ENCODE measurements at places on chromosomes 13 and 19.

- DNase-seq: no peak
Measured at GRCh38 chr19:10764340-10764894, 46.5 kb downstream of the DNM2 start.

DNA sequence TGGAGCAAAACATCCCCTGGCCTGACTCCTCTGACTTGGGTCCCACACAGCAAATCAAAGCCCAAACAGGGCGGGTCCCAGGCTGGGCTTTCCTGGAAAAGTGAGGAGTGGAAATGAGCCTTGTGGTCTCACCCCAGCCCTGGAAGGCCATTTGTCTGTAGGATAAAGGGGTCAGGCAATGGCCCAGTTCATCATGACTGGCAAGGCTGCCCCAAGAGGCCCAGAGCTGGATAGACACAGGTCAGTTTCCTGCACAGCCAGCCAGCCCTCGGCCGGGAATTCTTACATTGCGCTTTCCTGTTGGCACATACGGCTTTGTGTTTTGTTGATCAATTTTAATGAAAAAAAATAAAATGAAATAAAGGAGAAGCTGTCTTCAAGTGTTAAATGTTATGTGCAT lies 174.3 kb downstream of the TSHZ3 start:
- DNase-seq: no peak

- DNase-seq: no peak
Measured at GRCh38 chr19:15197275-15197941, 3.4 kb downstream of the NOTCH3 start.

GRCh38 chr13:74015137-74015536 lies 119.1 kb downstream of the KLF12 start:
- peak; percentile 8 for DNase-seq

GRCh38 chr19:49684251-49684982 lies 5.0 kb upstream of the ADM5 start:
- DNase-seq: no peak

GRCh38 chr13:23020246-23020843 lies 160.4 kb upstream of the SGCG start:
- peak; percentile 59 for DNase-seq

DNA sequence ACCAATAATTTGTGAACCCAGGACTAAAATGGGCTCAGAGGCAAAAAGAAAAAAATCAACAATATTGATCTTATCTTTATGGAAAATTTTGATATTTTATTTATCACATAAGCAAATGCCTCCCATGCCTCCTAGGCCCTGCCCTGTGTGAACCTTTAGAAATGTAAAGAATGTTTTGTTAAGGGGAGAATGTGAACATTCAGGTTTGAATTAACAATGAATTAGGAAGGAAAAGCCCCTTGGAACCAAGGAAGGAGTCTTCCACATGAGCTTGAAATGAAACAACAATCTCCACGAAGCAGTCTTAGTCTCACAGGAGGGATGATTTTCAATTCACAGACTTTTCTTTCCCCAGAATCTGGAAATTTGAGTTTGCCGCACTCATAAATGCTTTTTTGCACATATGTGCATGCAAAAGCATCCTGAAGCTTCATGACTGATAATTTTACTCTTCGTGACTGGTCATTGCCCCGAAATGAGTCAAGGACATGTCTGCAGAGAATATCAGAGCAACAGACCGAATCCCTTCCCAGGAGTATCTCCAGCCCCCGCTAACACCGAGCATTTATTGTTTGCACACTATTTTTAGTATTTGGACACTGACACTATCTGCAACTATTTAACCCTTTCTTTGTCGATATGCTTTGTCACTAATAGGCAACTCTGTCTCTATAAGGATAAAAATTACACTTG lies 135.2 kb downstream of the DCT start:
- peak; percentile 51 for DNase-seq

- DNase-seq: no peak
Measured at GRCh38 chr13:49419276-49419675, 24.6 kb downstream of the CAB39L start.

DNA sequence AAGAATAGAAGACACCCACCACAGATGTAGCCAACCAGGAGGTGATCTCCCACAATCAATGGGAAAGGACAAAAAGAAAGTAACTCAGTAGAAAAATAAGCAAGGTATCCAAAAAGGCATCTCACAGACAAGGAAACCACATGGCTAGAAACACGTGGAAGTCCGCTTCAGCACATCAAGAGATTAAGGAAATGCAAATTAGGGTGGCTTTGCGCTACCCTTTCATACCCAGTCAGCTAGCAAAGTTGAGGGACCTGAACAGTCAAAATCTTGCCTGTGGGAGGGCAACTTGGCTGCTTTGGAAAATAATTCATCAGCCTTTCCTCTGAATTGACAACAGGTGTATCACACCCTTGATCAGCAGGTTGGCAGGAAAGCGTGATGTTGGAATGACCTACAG lies 11.6 kb upstream of the UQCR11 start:
- no peak for DNase-seq

- no peak for DNase-seq
Measured at GRCh38 chr13:89827552-89827951, 1519.9 kb upstream of the MIR17HG start.

GRCh38 chr13:31105020-31105795 lies 56.5 kb downstream of the HSPH1 start:
- peak; percentile 46 for DNase-seq

DNA sequence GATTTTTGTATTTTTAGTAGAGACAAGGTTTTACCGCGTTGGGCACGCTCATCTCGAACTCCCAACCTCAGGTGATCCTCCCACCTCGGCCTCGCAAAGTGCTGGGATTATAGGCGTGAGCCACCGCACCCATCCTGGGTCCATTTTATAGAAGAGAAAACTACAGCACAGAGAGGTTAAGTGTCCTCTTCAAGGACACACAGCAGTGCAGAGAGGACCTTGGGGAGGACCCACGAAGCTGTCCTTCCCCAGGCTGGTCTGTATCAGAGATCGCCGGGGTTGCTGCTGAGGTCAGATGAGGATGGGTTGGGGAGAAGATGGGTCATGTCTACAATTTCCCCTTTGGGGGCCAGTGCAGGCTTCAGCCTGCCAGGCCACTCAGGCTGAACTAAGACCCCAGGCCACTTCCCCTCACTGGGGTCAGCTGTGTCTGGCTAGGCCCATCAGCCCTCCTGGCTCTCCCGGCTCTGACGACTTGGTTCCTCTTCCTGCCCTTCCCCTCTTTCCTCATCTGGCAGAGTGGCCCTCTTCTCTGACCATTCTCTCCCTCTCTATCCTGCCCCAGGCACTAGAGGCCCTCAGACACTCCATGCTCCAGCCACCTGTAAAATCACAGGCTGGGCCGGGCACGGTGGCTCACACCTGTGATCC lies 9.6 kb downstream of the MYO1F start:
- DNase-seq: no peak

DNA sequence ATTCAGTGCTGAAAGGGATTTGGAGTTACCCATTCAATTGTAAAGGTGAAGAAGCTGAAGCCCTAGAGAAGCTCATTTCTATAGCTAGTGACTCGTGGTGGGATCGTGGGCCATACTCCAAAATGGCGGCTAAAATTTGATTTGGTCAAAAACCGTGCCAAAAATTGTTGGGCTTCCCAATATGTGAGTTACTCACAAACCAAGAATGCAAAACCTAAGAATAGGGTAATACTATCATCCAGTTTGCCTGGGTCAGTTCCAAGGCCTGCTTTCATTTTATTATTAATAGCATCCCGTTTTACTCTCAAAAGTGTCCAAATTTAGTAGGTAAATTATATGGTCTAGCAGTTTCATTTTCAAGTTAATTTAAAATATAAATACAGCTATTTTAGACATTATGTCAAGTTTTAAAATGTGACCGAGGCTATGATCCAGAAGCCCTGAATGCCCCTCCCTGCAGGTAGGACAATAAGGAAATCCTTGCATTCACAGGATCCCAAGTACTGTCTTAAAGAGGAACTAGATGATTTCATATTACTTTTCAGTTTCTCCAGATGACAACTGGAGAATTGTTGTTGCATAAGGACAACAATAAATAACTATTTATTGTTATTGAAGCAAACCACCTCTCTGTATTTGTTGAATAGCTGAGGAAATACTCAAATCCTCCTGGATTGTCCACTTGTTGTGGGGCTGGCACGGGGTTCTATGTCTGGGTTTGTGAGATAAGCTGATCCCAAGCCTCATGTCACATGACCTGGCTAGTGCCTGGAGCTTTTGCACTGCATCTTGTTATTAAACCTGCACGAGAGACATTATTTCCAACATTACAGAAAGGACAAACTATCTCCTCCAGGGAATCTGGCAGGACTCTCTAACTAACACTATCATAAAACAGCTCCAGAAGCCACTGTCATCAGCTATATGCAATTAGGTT lies 11.6 kb upstream of the RAP2A start:
- DNase-seq: peak; percentile 58

DNA sequence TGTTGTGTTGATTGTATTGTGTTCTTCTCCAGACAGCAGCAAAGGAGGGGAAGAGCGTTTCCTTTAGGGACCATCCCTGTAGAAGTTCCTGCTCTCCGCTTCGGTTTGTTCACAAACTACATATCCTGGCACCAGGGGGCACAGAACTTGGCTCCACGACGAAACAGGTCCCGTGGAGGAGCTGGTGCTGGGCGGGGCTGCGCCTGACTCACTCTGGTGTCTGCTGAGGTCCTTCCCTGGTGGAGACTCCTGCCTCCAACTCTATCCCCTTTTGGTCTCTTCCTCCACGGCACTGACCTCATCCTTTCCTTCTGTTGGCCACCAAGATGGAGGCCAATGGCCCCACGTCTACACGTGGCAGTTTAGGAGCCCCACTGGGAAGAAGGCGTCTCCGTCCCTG lies 14.7 kb downstream of the TMPRSS9 start:
- DNase-seq: peak; percentile 13

DNA sequence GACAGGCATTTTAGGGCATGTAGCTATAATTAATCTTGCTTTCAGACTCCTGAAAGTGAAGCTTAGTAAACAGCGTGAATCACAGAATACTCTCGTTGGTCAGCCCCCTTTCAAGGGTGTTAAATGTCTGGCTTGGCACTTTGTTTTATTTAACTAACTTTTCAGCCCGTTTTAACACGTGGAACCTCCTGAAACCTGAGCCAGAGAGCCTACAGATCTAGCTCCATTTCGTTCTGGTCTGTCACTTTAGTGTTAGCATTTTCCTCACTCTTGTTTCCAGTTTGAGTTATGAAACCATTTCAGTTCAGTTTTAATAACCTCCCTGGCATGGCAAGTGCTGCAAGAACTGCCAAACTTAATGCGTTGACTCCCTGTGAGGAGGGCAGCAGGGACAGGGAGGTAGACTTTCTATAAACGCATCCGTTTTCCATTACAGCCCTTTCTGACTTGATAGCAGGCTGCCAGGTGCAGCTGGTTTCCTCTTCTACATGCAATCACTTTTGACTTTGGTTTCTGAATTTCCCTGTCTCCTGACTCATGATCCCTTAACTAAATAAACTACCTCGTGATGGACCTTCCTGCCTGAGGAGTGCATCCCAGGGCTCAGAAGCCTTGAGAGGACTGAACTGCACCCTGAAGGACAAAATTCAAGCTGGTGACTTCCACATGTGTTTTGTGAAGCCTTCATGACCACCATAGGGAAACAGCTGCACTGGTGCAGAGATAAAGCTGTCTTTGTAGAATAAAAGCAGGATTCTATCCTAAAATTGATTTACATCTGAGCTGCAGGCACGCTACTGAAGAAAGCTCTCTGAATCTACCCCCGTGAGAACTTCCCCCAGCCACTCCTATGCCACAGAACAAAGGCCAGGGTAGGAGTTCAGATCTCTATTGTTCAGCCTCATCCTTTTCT lies 192.6 kb downstream of the DLEU7 start:
- peak; percentile 52 for DNase-seq

DNA sequence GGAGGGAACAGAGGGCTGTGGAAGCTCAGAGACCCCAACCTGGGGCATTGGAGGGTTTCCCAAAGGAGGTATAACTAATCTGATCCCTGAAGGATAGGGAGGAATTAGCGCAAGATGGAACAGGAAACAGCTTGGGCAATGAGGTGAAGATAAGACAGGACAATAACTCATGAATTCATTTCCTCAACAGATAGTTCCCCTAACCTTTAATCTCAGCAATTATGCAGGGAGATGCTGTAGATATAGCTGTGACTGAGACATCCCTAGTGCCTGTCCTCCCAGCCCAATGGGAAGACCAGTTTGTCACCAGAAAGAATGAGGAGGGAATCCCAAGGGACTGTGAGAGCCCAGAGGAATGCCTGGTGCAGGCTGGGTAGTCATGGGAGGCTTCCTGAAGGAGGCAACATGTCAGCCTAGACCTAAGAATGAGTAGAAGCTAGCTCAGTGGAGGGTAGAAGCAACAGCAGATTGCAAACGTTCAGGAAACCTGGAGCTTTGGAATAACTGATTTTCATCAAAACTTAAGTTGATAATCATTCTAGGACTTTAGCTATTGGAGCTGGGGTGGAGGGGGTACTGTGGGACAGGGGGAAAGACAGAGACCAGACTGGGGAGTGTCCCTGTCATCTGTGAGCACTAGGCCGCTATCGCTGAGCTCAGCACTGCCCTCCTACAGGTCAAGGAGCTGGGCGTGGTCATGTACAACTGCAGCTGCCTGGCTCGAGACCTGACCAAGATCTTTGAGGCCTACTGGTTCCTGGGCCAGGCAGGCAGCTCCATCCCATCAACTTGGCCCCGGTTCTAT lies 18.8 kb downstream of the HIPK4 start:
- no peak for DNase-seq

DNA sequence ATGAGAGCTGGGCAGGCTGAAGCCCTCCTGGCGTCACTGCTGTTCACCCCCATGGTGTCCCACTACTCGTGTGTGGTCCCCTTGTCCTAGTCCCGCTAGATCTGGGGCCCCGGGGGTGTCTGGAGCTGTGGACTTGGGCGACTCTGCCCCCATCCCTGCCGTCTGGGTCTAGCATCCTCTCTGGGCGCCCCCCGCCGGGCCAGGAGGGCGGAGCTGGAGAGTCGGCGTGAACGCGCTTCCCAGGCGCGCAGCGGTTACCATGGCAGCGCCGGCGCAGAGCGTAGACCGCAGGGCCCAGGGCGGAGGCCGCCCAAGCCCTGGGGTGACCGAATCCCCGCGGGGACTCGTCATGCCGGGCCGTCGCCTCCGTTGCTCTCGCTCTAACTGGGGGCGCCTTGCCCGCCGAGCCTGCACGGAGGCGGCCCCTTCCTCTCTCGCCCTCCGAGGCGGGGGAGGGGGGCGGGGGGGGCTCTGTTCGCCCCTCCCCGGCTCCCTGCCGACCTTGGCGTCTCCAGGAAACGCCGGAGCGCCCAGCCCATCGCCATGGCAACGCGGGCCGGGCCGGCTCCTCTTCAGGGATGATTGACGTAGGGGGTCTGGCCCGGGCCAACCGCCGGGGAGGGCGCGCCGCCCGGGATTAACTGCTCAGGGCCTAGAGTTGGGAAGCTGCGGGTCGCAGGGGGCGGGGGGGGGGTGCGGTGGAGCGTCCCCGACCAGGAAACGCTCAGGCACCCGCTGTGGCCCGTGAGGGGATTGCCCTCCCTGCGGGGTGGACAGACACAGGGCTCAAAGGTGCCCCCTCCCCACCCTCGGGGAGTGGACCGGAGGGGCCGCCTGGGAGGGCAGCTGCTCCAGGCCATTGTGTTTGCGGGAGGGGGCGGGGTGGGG lies 8.9 kb downstream of the ISYNA1 start:
- DNase-seq: peak; percentile 63

- DNase-seq: no peak
Measured at GRCh38 chr13:23570921-23571315, 706 bp downstream of the TNFRSF19 start.

- DNase-seq: no peak
Measured at GRCh38 chr19:41420101-41420880, 6.9 kb downstream of the B3GNT8 start.
